Cerebellar nuclear complex (tissue), 1 donor: ENCODE measurements at places on chromosomes 7 and 10.

GRCh38 chr10:121245754-121246153 lies 352.5 kb downstream of the FGFR2 start:
- no peak for DNase-seq

GRCh38 chr10:90399782-90400181 lies 458.1 kb downstream of the HTR7 start:
- DNase-seq = no peak

DNA sequence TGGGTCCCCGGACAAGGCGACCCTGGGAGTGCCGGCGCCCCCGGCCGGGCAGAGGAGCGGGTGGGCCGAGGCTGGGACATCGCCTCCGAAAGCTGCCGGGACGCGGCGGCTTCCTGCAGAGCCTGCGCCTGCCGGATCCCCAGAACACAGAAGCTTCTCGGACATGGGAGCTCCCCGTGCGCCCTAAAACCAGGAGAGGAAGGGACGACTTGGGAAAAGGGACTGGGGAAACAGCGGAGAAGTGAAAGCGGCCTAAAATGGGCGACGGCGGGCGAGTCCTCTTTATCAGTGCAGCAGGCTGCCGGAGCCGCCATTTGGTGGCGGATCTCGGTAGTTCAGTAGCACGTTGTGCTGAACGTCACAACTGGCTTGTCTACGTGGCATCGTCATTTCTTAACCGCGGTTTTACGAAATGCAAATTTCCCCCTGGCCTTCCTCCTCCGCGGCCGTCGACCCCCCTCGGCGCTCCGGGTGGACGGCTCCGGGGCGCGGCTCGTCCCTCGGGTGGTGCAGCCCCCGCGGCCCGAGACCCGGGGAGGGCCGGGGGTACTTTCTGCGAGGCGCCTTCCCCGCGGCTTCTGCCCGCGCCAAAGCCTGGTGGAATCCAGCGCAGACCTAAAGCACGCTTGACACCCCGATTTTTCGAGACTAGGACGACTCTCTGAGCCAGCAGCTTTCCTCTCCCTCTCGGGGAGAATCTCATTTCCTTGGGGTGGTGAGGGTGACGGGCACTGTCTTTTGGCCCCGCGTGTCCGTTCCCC lies 9.9 kb upstream of the SPAG6 start:
- DNase-seq = no peak

GRCh38 chr7:129073738-129074137 lies 18.8 kb upstream of the TNPO3 start:
- no peak for DNase-seq

GRCh38 chr7:44775383-44776107 lies 20.9 kb upstream of the PPIA start:
- DNase-seq = no peak

- no peak for DNase-seq
Measured at GRCh38 chr10:129030996-129031843, 435.8 kb upstream of the MGMT start.

- DNase-seq = no peak
Measured at GRCh38 chr10:13740461-13740860, 153.7 kb downstream of the PRPF18 start.

DNA sequence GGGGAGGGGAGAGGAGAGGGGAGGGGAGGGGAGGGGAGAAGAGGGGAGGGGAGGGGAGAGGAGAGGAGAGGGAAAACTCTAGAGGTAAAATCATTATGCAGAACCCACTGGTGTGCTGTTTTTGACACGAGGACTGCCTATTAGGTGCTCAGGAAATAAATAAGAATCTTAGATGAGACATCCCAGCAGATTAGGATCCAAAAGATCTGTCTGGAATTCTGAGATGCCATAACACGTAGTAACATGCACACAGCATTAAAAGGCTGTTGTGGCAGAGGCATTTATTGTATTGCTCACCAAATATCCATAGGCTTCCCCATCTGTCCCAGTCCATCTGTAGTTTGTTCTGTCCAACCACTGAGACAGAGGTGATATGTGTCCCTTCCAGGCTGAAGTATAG lies 40.8 kb upstream of the KMT2E start:
- DNase-seq = no peak

DNA sequence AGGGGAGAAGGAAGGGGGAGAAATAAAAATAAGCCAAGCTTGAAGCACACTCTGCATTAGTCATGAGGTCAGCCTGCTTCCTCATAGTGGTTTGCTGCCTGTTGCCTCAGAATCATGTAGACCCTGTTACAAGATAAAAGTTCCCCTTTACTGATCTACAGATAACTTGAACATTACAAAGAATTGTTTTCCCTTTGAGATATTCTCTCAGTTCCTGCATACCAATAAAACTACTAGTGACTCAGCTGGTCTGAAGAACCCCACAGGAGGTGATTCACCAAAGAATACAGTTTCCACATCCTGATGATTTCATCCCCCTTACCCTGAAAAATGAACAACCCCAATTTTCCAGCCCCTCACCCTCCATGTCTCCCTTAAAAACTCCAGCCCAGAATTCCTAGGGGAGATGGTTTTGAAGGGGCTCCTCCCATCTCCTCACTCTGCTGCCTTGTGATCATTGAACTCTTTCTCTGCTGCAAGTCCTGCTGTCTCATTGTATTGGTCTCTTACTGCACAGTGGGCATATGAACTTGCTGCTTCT lies 31.5 kb upstream of the NRP1 start:
- no peak for DNase-seq

DNA sequence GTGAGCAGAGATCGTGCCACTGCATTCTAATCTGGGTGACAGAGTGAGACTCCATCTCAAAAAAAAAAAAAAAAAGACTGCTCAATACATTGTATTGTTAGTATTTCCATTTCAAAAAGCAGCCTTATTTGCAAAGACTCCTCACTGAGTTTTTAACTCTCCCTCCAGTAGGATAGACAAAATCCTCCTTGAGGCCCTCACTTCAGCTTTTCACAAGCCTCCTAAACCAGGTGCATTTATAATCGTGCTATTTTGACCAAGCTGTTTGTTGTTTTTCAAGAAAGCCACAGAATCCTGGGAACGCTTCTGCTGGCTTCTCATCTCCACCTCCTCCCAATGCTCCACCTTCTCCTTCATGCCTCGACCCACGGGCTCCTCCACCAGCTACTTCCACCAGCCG lies 6.3 kb upstream of the DDIT4 start:
- DNase-seq = no peak

GRCh38 chr7:22871661-22872060 lies 49.0 kb upstream of the TOMM7 start:
- DNase-seq = no peak

DNA sequence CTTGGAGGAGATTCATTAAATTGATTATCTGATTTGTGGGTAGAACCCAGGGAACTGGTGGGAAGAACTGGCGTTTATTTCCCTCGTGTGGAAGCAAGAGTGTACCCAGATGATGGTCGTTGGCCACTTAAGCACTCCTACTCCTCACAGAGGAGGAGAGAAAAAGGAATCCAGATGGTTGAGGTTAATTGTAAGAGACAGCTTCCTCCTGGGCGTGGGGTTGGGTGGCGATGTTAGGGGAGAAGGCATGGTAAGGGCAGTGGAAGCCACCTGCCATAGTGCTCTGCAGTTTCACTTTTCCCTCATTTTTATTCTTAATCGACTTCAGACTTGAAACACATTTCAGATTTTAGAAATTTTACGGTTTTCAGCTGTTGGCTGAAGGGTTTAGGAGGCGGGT lies 104.1 kb downstream of the DOCK1 start:
- DNase-seq = no peak

DNA sequence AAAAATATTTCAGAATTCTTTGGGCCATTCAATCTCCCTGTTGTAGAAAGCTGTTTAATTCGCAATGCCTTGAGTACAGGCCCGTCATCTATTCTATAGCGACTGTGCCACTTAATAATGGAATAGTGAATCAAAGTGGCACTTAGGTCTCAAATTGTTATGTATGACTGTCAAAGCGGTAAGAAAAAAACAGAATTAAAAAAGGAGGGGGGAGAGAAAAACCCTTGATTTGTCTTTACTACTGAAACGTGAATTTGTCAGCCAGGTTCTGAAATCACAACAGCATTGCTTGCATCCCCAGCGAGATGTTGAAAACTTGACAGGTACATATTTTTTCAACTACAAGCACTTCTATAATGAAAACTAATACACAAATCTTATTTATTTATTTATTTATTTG lies 320.9 kb downstream of the TFEC start:
- DNase-seq = no peak

GRCh38 chr7:27114881-27115220 lies 12.4 kb upstream of the HOXA2 start:
- DNase-seq = no peak

DNA sequence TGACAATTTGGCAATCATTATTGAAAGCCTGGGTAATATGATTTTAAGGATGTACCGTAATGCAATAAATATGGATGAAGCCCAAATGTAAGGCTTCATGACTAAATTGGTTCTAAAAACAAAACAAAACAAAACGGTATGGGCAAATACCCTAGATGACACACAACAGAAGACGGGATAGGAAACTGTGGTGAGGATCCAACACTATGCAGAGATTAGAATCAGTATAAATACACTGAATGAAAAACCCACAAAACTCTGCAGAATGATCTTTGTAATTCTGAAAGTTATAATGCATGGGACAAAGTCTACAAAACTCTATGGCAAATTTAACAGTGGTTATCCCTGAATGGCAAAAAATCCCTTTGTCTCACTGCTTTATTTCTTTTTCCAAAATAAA lies 57.6 kb downstream of the MALSU1 start:
- DNase-seq = no peak
